ENCODE measurements at places on chromosomes 4 and X.

GRCh38 chr4:21202959-21203358, 502.7 kb downstream of the PACRGL start:
- no peak for DNase-seq

GRCh38 chr4:53914313-53915016, 149.9 kb downstream of the CHIC2 start:
- DNase-seq = no peak

GRCh38 chr4:26122690-26123089, 198.1 kb upstream of the RBPJ start:
- no peak for DNase-seq

DNA sequence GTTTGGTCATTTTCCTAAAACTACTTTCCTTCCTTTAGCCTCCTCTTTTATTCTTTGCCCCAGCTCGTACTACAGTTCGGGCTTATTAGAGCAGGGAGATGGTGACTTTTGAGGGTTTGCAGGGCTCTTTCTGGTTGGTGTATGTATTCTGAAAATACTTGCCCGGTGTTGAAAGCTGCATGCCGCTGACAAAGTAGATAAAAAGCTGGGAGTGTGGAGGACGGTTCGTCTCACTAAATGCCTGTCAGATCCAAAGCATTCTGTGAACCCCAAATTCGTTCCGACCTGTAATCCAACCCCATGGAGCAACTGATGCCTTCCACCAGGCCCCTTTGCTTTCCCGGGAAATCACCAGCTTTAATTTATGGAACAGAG, 19.2 kb downstream of the TRIM2 start:
- DNase-seq = no peak

GRCh38 chrX:111180750-111181240, 84.8 kb downstream of the PAK3 start:
- DNase-seq = no peak

DNA sequence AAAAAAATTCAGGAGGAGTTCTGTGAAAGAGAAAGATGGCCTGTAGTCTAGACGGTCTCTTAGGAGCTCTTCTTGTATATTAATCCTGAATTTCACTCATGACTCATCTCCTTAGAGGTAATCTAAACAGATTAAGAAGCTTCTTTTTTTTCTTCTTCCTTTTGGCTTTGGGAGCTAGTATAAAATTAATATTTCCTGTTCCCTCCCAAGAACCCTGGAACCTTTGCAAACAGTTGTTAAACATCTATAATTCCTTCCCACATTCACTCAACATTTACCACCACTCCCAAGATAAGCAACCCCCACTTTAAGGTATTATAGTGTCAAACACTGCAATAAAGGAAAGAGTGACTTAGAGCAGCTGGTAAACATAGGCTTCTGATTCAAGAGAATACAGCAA, 146.4 kb upstream of the EDNRA start:
- no peak for DNase-seq

DNA sequence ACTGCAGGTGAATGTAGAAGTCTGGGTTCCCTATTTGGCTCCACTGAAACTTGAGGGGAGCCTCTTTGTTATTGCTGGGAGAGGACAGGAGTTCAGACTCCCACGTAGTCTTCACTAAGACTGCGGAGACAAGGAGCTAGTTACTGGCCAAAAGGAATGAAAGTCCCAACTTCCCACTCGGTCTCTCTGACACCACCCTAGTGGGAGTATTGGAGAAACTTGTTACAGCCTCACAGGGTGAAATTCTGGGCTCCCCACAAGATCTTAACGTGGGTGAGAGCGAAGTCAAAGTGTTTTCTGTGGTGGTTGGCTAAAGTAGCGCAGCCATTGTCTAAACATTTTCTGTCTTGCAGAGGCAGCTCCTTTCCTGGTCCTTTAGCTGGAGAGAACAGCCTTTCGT, 13.5 kb downstream of the MYOZ2 start:
- no peak for DNase-seq

DNA sequence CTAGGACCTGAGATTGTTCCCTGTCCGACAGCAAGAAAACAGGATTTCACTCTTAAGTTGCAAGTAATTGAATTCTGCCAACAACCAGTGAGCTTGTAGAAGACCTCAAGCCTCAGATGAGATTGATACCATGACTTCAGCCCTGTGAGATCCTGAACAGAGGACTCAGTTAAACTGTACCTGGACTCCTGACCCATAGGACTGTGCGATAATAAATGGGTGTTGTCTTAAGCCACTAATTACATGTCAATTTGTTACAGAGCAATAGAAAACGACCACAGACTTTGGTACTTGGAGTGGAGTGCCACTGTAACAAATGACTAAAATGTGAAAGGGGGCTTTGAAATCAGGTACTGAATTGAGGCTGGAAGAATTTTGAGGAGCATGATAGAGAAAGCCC, 12.0 kb downstream of the PBDC1 start:
- no peak for DNase-seq

GRCh38 chr4:125801373-125801772, 486.6 kb downstream of the FAT4 start:
- no peak for DNase-seq

GRCh38 chr4:98601708-98602107, 56.7 kb downstream of the TSPAN5 start:
- DNase-seq = no peak

- no peak for DNase-seq
These were observed 8.7 kb upstream of the ITGB1BP2 start for GRCh38 chrX:71292669-71293365.

GRCh38 chr4:153877898-153878297, 89.0 kb upstream of the SFRP2 start:
- no peak for DNase-seq

GRCh38 chr4:140595065-140595464, 26.3 kb upstream of the UCP1 start:
- DNase-seq = no peak

DNA sequence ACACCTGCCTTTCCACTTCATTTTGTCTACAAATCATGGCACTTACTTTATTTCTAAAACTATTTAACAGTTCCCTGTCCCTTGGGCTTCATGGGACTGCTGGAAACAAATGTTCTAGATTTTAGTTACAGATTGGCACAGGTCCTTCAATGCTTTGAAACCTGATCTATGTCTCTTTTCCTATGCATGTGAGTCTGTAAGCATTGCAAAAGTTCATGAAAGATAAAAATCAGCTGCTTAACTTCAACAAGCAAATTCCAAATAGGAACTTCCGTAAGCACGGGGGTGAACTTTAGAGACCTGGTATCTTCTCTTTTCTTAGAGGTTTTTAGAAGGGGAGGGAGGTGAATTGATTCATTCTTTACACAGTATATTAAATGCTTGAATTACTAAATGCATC, 9.5 kb downstream of the LGI2 start:
- no peak for DNase-seq

- no peak for DNase-seq
These were observed 19.9 kb upstream of the MXD4 start for GRCh38 chr4:2281575-2282343.

DNA sequence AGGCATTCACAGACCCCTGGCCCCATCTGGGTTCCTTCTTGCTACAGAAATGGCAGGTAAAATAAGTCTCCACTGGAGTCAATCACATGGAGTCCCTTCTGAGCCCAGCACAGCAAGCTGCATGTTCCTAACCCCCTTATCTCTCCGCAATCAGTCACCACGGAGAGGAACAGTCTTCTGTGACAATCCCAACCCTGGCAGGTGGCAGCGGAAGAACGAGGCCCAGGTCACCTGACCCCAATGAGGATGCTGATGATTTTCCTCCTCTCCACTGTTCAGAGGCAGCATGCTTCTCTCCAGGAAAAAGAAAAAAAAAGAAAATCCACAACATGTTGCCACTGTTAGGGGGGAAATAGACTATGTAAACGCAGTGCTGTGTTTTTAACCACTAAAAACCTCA, 50.1 kb downstream of the TSPAN5 start:
- no peak for DNase-seq

DNA sequence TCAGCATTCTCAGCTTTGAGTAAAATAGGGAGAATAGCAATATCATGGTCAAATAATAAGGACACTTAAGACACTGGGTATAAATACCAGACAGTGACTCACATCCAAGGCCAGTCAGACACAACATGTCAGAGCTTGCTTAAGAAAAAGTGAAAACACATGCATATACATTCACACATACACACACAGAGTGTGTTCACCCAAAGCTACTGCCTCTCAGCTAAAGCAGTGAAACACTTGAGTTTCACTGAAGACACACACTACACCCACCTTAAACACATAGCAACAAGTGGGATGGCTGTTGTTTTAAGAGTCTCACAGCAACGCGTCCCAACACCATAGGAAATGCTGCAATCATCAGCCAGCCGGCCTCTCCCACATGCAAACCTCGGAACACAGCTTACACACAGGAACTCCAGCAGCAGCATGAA, 14.4 kb downstream of the SHROOM4 start:
- no peak for DNase-seq

GRCh38 chr4:85058551-85058950, 92.1 kb upstream of the WDFY3 start:
- DNase-seq = no peak

- no peak for DNase-seq
These were observed 117.8 kb upstream of the SPRY1 start for GRCh38 chr4:123278755-123279154.

GRCh38 chr4:156109943-156110900, 156.6 kb upstream of the CTSO start:
- no peak for DNase-seq

DNA sequence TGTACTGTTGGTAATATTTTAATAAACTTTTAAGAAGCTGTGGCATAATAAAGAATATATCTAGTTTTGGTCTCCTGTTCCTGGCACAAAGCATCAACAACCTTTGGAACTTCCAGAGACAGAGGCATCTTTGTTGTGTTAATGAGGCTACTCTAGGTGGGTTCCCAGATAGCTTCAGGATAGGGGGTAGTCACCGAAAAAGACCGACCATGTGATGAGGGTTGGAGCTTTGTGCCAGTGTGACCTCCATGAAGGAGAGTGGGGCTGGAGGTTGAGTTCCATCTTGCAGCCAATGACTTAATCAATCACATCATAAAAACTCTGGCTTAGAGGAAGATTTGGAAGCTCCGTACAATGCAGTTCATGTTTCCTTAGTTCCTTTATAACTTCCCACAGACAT, 9.9 kb downstream of the PPAT start:
- no peak for DNase-seq

GRCh38 chr4:41528512-41529205, 9.3 kb upstream of the LIMCH1 start:
- DNase-seq = no peak

DNA sequence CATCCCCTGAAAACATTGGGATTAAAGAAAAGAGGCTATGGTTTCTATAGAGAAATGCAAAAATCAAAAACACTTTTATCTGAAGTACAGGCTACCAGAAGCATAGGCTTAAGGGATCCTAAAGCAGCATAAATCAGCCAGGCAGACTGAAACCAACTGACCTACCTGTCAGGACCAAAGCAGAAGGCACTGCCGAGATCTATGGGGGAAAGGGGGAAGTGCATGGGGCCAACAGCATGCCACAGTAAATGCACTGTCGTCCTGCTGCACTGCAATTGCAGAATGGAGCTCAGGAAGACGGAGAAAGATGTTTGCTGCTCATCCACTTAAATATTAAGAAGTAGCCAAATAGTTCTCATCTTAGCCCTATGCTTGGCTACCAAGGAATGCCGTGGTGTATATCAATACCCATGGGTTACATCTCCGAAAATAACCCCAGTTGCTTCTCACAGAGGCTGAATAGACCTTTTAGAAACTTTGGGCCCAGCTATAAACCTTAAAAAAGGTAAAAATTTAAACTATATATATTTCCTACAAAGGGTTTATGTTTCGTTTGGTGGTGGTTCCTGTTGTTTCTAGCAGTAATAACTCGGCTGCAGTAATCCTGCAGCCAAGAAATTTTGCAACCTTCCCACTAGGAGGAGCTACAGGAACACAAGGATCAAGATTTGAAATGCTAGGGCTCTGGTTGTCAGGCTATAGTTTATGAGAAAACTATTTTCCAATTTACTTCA, 312.2 kb upstream of the DIAPH2 start:
- DNase-seq = no peak

DNA sequence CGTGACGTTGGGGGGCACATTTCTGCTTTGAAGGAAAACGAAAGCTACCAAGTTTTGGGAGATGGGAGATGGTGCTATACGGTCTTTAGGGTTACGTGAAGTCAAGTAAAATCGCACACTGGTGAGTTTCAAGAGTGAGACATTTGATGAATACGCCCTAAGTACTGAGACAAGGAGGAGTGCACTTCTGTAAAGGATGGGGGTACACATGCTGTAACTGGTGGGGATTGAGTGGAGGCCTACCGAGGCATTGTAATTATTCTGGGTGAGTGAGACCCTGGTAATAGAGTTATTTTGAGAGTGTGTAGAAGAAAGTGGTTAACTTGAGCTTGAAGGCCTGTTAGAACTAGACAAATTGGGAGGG, 536 bp downstream of the SH3BGRL start:
- no peak for DNase-seq

DNA sequence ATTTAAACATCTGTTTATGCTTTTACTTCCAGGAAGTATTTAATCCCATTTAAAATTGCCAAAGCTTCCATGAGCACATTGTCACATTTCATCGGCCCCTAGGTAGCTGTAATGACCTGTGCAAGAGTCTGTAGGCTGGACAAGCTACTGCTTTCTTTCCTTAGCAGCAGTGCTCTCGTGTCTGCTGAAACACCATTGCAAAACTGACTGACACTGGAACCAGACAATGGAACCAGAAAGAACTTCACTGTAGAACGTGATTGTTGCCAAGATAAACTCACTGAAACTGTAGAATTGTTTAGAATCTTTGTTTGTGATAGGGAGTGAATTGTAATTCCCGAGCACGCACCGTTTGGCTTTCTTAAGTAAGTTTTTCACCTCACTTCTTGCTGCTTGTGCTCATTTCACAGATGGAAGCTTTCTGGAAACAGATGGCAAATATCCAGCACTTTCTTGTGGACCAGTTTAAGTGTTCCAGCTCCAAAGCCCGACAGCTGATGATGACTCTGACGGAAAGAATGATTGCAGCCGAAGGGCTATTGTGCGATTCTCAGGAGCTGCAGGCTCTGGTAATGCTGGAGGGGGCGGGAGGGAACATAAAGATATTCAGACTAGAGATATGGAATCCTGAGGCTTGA, 36.9 kb downstream of the EVC start:
- DNase-seq = no peak

- no peak for DNase-seq
These were observed 716.1 kb upstream of the INTU start for GRCh38 chr4:126916626-126917140.

DNA sequence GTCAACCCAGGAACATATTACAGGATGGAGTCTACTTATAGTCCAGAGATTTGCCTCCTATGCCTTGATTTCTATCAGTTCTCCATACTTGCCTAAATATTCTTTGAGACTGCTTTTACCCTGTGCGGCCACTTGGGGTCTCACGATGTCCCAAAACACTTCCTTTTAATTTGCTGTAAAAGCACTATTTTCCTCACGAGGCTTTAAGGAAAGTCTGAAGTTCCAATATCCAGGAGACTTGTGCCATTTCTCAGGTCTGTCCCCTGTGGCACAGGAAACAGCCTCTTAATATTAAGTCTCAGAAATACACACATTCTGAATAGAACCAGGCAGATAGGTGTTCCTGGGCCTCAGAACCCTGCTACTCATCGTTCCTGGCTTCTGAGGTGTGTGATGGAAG, 142.9 kb downstream of the TMEM164 start:
- no peak for DNase-seq

- DNase-seq = no peak
These were observed 171.5 kb upstream of the VEGFC start for GRCh38 chr4:176964116-176964691.
